ENCODE measurements at places on chromosomes 5 and 9. TPM values are rescaled to one million over a fixed set of nuclear protein-coding genes. Genes with fewer than 3 reads are reported as not detected.

NEURL1B gene
- total RNA-seq = 20.6 TPM

DNA sequence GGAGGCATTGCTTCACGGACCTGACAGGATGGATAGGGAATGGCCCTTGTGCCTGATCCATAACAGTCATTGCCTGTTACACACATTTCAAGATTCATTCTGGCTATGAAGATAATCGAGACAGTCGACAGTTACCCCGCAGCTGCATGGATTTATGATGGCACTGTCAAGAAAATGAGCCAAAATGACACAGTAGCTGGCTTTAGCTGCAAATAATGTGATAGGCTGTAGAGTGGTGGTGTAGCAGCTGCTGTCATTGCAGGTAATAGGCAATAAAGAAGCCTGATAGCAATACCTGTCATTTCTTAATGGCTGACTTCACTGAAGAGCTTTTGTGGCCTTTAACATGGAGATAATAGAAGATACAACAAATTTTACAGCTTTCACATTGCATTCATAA, 1085.2 kb upstream of the ARRDC3 start:
- DNase-seq = no peak

SLF1 gene
- total RNA-seq = 4.3 TPM

DNA sequence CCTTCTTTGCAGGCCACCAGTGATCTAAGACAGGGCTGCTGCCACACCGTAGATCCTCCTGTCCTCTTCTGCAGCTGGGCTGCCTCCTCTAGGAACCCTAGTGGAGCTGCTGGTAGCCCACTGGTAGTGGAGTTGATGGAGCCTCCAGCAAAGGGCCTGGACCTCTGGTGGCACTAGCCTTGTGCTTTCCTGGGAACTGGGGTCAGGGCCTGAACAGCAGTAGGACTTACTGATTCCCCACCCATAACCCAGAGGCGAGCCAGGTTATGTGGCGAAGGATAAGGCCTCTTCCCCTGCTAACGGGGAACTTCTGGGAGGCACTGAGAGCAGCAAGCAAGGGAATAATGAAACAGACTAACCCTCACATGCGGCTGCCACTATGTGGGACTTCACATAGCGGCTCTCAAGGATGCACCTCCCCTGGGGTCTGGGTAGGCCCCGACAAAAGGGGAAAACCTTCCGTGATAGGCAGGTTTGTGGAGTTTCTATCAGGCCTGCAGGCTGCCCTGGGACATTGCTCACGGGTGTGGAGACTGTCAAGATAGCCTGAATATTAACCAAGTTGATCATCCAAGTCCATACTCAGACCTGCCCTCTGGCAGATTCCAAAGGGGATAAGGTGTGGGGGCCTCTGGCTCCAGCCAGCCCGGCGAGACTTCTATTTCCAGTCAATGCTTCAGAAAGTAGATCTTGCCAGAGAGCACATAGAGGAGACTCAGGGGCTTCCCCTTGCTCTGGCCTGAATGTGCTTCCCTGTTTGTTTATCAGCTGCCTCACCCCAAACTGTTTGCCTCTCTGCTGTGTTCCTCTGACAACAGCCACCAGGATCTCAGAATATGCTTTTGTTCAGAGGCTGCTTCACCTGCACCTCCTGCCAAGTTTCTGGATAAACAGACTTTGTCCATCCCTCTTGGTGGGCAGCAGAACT, 7.4 kb downstream of the SLC22A4 start:
- no peak for DNase-seq

SPATA9 gene
- 0.21 TPM for total RNA-seq

LTC4S gene
- total RNA-seq = 16.1 TPM

CNTNAP3 gene
- 16.4 TPM for total RNA-seq

GRCh38 chr5:121910036-121910435, 51.7 kb upstream of the SRFBP1 start:
- no peak for DNase-seq

All from left cardiac atrium (tissue), 4 donors.